HFFc6 (cell line): ENCODE measurements at places on chromosomes 16 and 17.

DNA sequence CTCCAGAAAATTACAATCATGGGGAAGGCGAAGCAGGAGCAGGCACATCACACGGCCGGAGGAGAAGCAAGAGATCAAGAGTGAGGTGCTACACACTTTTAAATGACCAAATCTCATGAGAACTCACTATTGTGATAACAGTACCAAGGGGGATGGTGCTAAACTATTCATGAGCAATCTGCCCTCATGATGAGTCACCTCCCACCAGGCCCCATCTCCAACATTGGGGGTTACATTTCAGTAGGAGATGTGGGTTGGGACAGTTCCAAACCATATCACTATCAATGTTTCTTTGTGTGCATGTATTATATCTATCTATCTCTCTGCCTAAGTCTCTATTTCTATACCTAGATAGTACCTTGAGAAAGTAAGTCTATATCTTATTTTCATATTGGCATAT is 724.8 kb downstream of the CDH11 start:
- no peak for DNase-seq

DNA sequence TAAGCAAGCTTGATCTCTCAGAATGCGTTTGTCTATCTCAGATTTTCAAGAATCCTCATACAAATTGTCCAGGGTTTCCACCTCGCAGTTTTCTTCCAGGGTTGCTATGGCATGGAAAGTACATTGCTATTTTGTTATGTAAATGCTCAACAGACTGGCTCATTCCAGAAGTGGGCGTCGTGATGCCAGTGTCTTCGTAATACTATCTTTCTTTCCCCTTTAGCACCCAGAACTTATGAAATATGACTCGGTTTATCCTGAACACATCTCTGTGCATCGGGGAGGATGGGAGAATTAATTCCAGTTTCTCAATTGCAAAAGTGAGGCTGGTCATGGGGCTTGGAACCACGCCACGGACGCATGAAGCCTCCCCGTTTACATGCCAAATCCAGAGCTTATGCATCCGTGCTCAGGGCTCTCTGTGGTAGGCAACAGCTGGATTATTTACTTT is 405.0 kb downstream of the WWOX start:
- no peak for DNase-seq

GRCh38 chr16:64364894-64365293 is 757.0 kb downstream of the CDH11 start:
- no peak for DNase-seq

GRCh38 chr17:58997756-58998553 is 108.7 kb downstream of the TRIM37 start:
- no peak for DNase-seq
